ENCODE measurements at places on chromosomes 3 and 15.
A peak's percentile ranks its signal among the peaks of the same experiment; 100 is the strongest.

DNA sequence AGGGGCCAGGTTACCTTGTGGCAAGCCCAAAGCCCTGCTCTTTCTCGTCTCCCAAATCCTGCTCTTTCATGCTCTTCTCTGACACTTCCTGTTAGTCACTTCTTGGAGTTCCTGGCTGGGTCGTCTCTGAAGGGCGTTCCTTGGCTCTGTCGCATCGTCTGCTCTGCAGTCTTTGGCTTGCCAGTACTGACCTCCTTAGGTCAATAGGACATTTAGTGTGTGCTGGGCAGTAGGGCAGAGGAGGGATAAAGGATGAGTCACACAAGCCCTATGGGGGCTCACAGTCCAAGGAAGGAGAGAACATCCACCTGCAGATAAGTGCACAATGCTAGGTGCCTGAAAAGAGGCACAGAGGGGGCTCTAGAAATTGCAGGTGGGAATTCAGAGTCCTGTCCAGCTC, 87.5 kb downstream of the FAM43A start:
- DNase-seq: no peak

- DNase-seq: no peak
Measured at GRCh38 chr15:69897061-69897460, 200.7 kb downstream of the TLE3 start.

DNA sequence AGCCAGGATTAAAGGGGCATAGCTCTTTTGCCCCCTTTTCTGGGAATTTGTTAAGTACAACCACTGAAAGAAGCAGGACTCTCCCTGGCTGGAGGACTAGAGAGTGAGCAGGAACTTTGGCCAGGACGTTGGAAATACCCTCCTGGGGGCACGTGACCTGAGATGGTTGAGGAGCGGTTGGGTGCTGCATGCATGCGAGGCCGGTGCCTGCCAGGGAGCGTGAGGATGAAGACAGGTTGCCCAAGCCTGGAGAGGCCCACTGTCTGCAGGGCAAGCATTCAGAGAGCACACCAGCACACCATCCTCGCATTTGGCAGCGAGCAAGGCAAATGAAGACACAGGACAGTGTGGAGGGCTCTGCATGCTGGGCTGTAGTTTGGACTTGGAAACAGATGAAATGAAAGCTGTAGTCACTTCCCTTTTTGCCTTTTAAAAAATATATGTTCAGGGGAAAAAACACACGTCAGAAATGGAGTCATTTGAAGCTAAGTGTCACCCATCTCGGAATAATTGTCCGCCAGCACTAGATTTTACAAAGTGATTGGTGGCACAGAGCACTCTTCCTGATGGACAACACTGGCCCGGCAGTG, 217.6 kb downstream of the SLCO3A1 start:
- DNase-seq: no peak

DNA sequence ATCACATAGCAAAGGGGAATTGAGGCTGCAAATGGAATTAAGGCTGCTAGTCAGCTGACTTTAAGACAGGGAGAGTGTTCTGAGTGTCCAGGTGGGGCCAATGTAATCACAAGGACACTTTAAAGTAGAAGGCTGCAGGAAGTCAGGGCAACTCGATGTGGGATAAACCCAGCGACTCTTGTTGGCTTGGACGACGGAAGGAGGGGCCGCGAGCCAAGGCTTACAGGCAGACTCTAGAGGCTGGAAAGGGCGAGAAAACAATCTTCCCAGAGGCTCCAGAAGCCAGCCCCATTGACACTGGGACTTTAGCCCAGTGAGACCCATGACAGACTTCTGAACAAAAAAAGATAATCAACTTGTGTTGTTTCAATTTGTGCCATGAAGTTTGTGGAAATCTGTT, 12.9 kb upstream of the MUSTN1 start:
- no peak for DNase-seq

DNA sequence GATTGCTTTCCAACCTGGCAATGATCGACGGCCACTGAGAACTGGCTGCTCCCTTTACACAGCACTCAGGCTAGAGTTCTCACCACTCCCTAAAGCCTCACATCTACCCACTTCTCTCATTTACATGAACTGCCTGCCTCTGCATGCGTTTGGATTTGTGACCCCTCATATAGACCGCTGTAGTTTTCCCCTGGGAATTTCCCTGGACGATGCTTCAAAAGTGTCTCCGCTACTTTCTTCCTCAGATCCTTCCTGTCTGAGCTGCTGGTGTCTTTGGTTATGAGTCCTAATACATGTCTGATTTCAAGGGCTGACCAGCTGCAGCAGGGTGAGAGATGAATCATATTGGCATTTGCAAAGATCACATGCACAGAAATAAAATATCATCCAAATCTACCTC, 116.7 kb upstream of the ETV5 start:
- no peak for DNase-seq

GRCh38 chr3:157051055-157051454, 108.9 kb downstream of the CCNL1 start:
- no peak for DNase-seq

GRCh38 chr15:74776821-74777768, 4.8 kb upstream of the CSK start:
- DNase-seq: no peak

GRCh38 chr15:57158589-57158988, 217.7 kb upstream of the CGNL1 start:
- DNase-seq: peak; percentile 69

DNA sequence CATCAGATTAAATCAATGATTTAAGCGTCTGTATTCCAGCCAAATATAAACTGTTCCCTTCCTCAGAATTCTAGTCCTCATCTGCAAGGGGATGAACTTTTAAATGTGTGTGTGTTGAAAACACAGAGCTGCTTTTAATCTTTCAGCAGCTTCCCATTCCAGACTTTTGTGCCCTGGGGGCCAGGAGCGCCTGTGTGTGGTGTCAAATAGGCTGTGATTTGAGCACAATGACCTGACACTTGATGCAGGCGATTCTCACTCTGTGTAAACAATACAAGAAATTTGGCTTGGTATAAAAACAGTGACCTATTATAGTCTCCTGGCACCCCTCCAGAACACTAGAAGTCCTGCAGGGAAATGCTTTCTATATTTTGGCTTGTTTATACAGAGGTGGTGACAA, 274.6 kb upstream of the ROPN1 start:
- DNase-seq: peak; percentile 44

DNA sequence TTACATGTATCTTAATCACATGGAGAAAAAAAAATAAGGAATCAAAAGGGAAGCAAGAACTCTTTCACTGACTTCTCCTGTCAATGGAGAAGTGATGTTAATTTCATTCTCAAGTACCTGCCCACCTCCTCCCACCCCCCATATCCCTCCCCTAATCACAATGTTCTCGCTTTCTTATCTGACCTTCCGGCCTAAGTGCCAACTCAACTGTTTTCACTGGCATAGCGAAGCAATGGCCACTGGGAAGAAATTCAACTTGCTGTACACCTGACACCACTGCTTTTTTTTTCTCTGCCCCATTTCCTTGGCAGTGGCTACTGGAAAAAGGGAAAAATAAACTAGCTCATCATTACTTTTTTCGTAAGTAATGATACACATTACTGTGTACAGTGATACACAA, 3.8 kb downstream of the SGO1 start:
- DNase-seq: no peak

Measured in SHP77 (cell line).